ENCODE measurements at places on chromosomes 11 and 22.

DNA sequence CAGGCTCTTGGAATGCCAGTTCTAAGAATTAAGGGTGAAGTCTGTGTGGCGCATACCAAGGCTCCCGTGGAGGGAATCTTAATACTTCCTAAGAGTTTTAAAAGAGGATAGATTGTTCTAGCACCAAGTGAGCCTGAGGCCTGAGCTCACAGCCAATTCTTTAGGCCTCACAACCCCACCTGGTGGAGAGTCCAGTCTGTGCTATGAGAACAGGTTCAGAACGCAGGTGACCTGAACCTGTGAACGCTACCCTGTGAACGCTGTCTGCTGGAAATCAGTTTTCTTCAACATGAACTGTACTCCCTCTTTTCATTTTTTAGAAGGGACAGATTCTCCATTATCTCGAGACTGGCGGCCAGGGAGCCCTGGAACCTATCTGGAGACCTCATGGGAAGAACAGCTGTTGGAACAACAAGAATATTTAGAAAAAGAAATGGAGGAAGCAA lies 43.2 kb upstream of the DLAT start:
- DNase-seq = no peak

DNA sequence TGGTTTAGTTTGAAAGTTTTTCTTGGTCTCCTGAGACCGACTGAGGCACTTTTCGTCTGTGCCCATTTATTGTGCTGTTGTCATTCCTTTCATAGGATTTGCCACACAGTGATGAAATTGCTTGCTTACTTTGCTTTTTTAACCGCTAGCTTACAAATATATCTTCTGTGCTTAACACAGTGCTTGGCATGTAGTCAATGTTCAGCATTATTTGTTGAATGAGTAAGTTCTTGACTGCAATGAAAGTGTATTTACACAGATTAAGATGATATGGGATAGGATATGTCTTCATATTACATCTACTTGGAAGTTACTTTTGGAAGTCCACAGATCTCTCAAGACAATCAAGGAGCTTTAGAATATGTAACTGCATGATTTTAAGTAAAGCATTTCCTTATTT lies 91.2 kb downstream of the GRIA4 start:
- no peak for DNase-seq

GRCh38 chr11:84566671-84567070 lies 1060.5 kb downstream of the DLG2 start:
- DNase-seq = peak; percentile 15

GRCh38 chr11:66190786-66191185 lies 77.7 kb upstream of the RAB1B start:
- no peak for DNase-seq

- DNase-seq = no peak
These were observed 35.0 kb upstream of the CCND1 start for GRCh38 chr11:69605737-69606526.

DNA sequence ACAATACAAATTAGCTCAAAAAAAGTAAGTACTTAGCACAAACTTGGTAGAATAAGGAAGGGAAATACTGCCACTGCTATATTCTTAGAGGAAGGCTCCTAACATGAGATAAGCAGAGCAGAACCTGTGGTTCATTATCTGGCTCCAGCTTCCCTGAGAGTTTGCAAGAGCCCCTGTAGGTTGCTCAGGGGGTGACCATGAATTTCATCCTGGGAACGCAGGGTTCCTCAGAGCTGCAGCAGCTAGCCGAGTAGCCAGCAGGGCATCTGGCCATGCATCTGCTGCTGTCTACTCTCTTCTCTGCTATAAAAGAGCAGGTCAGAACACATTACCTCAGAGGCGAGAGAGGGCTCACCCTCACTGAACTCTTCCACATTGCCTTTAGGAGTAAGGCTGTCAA lies 67.3 kb downstream of the TRPC6 start:
- no peak for DNase-seq

GRCh38 chr11:12195768-12196167 lies 85.4 kb downstream of the MICAL2 start:
- no peak for DNase-seq
